ENCODE measurements at places on chromosomes 1 and 21.

- H3K4me1 ChIP-seq = no peaks in the 10 kb centered on the region
- no peaks in the 10 kb centered on the region for H3K27me3 ChIP-seq
- H3K4me3 ChIP-seq = no peak overlapping the region
- DNase-seq = no peak
These were observed 80.7 kb downstream of the DNTTIP2 start for GRCh38 chr1:93798291-93798690.

- H3K27me3 ChIP-seq = no peaks in the 10 kb centered on the region
- H3K4me3 ChIP-seq = no peak overlapping the region
- DNase-seq = no peak
- H3K4me1 ChIP-seq = peaks cover 11% of the 10 kb centered on the region
- no peak overlapping the region for H3K27ac ChIP-seq
These were observed 76.5 kb upstream of the WDR26 start for GRCh38 chr1:224510880-224511645.

- H3K27me3 ChIP-seq = peaks cover 12% of the 10 kb centered on the region
- H3K4me3 ChIP-seq = no peak overlapping the region
- H3K4me1 ChIP-seq = peaks cover 9% of the 10 kb centered on the region
- no peak overlapping the region for H3K27ac ChIP-seq
- no peak for DNase-seq
- no peaks in the 10 kb centered on the region for H3K36me3 ChIP-seq
These were observed 265.2 kb downstream of the ASTN1 start for GRCh38 chr1:176899321-176899720.

- H3K36me3 ChIP-seq = no peaks in the 10 kb centered on the region
- DNase-seq = peak; percentile 30
- no peaks in the 10 kb centered on the region for H3K27me3 ChIP-seq
- no peaks in the 10 kb centered on the region for H3K4me1 ChIP-seq
- no peak overlapping the region for H3K4me3 ChIP-seq
- H3K27ac ChIP-seq = no peak overlapping the region
These were observed 380.8 kb downstream of the HHIPL2 start for GRCh38 chr1:222167111-222167510.

DNA sequence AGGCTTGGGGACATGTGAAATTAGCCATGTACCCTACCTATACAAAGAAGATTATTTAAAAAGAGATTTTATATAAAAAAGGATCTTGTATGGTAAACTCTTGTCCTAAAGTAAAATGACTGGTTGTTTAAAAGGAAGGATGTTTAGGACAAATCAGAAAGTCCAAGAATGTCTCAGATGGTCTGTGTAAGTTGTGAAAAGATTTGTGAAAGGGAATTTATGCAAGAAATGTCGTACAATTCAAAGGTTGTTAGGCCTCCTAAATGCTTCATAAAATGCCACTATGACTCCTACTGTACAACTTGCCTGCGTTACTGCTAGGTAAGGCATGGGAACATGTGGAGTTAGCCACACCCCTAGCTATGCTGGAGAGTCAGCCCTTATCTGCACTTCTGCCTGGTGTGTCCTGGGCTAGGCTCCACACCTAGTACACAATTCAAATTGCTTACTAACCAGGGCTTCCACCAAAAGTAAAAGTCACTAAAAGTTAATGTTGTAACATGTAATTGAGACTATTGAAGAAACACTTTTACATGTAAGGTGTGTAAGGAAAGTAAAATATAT lies 19.7 kb downstream of the PRDX6 start:
- H3K4me3 ChIP-seq = no peak overlapping the region
- H3K4me1 ChIP-seq = no peaks in the 10 kb centered on the region
- no peak overlapping the region for H3K27ac ChIP-seq
- no peaks in the 10 kb centered on the region for H3K27me3 ChIP-seq
- DNase-seq = no peak

- H3K27ac ChIP-seq = no peak overlapping the region
- H3K36me3 ChIP-seq = no peaks in the 10 kb centered on the region
- no peak overlapping the region for H3K4me3 ChIP-seq
- DNase-seq = peak; percentile 43
These were observed 86.9 kb upstream of the UBE2U start for GRCh38 chr1:64116537-64116936.

DNA sequence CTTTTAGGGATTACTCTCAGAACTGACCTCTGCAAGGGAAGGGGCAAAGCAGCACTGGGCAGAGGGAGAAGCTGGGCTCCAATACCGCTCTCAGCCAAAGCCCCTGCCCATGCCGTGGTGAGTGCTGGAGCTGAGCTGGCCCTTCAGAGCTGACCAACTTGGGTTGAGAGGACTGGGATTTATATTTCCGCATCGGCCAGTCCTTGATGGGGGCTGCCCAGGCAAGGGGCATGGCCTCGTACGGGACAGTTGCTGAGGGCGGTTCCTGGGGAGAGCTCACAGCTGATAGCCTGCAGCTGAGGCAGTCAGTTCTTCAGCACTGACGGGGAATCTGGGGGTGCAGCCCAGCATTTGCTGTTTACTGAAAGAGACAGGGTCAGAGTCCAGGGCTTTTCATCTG lies 8.0 kb downstream of the HUNK start:
- H3K4me3 ChIP-seq = no peak overlapping the region
- no peak overlapping the region for H3K27ac ChIP-seq
- H3K4me1 ChIP-seq = peaks cover 12% of the 10 kb centered on the region
- no peak for DNase-seq
- no peaks in the 10 kb centered on the region for H3K36me3 ChIP-seq

DNA sequence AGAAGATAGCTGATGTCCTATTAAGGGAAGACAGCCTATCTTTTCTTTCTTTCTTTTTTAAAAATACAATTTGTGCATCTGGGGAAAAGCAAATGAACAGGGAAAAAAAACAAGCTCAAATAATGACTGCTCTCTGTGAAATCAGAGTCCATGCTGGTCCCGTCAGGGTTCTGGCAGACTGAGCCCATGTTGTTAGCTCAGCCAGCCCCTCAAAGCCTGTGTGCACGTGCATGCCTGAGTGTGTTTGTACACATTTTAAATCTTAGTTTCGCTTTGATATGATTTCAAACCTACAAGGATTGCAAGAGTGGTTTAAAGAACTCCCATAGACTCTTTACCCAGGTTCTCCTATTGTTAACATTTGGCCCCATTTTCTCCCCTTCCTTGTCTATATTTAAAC lies 231.8 kb upstream of the GREM2 start:
- H3K27me3 ChIP-seq = no peaks in the 10 kb centered on the region
- no peaks in the 10 kb centered on the region for H3K4me1 ChIP-seq
- no peak overlapping the region for H3K27ac ChIP-seq

- DNase-seq = no peak
- H3K27me3 ChIP-seq = no peaks in the 10 kb centered on the region
- no peak overlapping the region for H3K27ac ChIP-seq
- H3K4me1 ChIP-seq = no peaks in the 10 kb centered on the region
- no peaks in the 10 kb centered on the region for H3K36me3 ChIP-seq
These were observed 25.5 kb upstream of the C1orf146 start for GRCh38 chr1:92192246-92192645.

GRCh38 chr21:31405604-31406003 lies 61.5 kb upstream of the TIAM1 start:
- no peak overlapping the region for H3K4me3 ChIP-seq
- no peaks in the 10 kb centered on the region for H3K27me3 ChIP-seq
- no peaks in the 10 kb centered on the region for H3K4me1 ChIP-seq
- H3K27ac ChIP-seq = no peak overlapping the region
- H3K36me3 ChIP-seq = no peaks in the 10 kb centered on the region
- DNase-seq = no peak

GRCh38 chr1:56803561-56804156 lies 15.5 kb downstream of the FYB2 start:
- H3K27me3 ChIP-seq = no peaks in the 10 kb centered on the region
- DNase-seq = peak; percentile 58
- no peaks in the 10 kb centered on the region for H3K4me1 ChIP-seq
- H3K36me3 ChIP-seq = no peaks in the 10 kb centered on the region
- no peak overlapping the region for H3K27ac ChIP-seq
- no peak overlapping the region for H3K4me3 ChIP-seq

DNA sequence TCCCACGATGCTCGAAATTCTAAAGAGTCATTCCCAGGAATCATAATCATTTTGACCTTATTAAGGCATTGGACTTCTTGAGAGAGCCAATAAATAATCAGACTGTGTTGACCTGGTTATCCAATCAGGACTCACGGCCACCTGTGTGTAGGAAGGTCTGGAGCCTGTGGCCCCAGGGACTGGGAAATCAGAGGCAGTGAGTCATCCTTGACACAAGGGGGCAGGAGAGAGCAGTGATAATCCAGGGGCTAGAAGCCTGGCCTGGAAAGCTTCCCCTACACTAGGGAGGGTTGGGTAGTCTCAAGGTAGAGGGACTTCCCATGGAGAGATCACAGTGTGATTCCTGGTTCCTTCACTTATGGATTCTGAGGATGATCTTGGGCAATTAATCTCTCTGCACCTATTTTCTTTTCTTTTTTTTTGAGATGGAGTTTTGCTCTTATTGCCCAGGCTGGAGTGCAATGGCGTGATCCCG lies 4.7 kb downstream of the MR1 start:
- peaks cover 73% of the 10 kb centered on the region for H3K4me1 ChIP-seq
- no peak overlapping the region for H3K27ac ChIP-seq
- peak; percentile 55 for DNase-seq
- no peak overlapping the region for H3K4me3 ChIP-seq
- H3K27me3 ChIP-seq = no peaks in the 10 kb centered on the region

DNA sequence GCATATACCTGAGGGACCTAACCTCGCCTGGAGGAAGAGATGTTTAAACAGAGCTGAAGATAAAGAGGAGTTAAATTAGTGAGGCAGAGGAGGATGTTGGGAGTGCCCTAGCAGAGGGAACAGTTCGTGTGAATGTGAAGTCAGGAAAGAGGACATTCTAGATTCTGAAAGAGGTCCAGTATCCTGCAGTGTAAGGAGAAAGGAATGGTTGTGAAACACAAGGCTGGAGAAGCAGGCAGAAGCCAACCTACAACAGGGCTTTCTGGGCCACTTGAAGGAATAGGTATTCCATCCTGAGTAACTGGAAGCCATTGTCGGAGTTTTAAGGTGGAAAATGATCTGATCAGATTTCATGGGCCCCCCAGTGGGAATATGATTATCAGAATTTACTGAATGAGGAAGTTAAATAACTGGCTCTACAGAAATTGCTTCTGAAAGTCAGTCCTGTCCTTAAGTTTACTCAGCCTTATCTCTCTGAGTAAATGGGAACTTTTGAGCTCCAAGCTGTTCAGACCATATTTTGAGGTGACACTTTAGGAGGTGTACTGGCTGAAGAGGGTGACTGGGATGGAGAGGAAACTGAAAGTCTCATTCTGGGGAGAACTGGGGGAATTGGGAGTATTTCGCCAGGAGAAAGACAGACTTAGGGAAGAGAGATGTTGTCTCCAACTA lies 24.4 kb upstream of the FAAH start:
- DNase-seq = peak; percentile 38
- H3K27me3 ChIP-seq = no peaks in the 10 kb centered on the region

- no peak overlapping the region for H3K4me3 ChIP-seq
- H3K4me1 ChIP-seq = peaks cover 46% of the 10 kb centered on the region
- H3K36me3 ChIP-seq = no peaks in the 10 kb centered on the region
- H3K27me3 ChIP-seq = no peaks in the 10 kb centered on the region
- peak overlapping the region; percentile 67 for H3K27ac ChIP-seq
These were observed 481.3 kb downstream of the CAMTA1 start for GRCh38 chr1:7266561-7266960.

DNA sequence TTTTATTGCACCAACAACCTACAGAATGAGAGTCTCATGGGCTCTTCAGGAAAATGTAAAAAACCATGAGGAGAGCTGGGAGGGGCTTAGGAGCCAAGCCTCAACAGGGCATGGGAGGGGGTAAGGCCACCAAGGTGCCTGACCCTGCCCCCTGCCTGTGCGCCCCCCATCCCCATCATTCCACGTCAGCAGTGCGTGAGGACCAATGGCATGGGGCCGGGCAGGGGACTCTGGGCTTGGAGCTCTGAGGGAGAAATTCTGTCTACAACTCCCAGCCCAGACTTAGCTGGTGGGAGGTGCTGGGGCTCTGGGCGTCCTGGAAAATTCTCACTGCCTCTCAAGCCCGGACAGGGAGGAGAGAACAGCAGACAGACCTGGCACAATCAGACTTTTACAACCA lies 5.2 kb upstream of the CAMK2N1 start:
- peaks cover 19% of the 10 kb centered on the region for H3K4me1 ChIP-seq
- no peak for DNase-seq
- no peaks in the 10 kb centered on the region for H3K36me3 ChIP-seq
- H3K27me3 ChIP-seq = peaks cover 30% of the 10 kb centered on the region

GRCh38 chr1:232598837-232599177 lies 31.1 kb downstream of the SIPA1L2 start:
- DNase-seq = no peak
- H3K4me3 ChIP-seq = no peak overlapping the region
- H3K36me3 ChIP-seq = no peaks in the 10 kb centered on the region
- H3K4me1 ChIP-seq = no peaks in the 10 kb centered on the region

DNA sequence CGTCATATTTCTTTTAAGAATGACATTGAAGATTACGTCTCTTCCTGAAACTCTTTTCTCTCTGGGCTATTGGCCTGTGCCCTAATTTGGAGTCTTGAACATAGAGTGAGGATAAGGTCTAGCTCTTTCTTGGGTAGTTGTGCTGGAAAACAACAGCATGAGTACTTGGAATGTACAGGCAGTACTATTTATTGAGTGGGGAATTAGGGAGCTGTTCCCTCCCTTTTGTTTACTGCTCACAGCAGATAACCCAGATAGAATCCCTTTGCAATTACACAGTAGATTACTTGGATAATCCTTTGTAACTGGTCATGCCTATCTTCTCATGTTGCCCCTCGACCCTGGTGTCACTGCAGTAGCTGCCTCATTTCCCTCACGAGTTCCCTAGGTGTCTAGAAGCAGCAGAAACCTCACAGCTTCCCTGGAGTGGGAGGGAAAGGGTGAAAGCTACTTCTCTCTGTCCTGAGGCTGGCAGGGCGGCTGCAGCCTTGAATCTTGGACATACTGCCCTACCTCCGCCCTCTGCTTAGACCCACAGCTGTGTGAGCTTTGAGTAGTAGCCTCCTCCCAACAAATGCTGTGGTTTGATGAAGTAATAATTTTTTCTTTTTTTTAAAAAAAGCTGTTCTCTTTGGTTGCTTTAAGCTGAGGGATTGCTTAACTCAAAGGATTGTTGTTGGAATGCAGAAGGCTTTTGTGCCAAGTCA lies 70.6 kb downstream of the FGGY start:
- no peaks in the 10 kb centered on the region for H3K4me1 ChIP-seq
- peak overlapping the region; percentile 74 for H3K27ac ChIP-seq
- H3K27me3 ChIP-seq = no peaks in the 10 kb centered on the region
- DNase-seq = peak; percentile 31

DNA sequence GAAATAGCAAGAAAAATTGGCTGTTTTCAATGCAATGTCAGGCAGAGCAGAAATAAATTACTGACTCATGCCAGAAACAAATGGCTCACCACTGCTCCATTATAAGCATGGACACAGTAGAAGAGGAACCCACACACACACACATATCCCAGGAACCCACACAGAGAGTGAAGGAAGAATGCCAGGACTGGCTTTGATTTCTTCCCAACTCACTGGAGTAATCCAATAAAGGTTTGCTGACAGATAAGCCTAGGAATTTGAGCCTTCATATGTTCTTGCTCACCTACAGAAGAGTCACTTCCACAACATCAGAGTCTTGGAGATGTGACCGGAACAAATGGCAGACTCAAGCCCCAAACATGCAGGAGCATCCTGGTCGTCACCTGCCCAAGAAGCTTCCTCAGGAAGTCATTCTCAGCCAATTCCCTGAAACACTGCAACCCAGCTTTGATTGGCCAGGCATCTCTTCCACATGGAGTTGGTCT lies 2.2 kb downstream of the SH3BP5L start:
- H3K27ac ChIP-seq = no peak overlapping the region
- peaks cover 44% of the 10 kb centered on the region for H3K36me3 ChIP-seq
- DNase-seq = no peak
- H3K4me3 ChIP-seq = peak overlapping the region; percentile 91
